ENCODE measurements at places on chromosomes 1 and 21.

DNA sequence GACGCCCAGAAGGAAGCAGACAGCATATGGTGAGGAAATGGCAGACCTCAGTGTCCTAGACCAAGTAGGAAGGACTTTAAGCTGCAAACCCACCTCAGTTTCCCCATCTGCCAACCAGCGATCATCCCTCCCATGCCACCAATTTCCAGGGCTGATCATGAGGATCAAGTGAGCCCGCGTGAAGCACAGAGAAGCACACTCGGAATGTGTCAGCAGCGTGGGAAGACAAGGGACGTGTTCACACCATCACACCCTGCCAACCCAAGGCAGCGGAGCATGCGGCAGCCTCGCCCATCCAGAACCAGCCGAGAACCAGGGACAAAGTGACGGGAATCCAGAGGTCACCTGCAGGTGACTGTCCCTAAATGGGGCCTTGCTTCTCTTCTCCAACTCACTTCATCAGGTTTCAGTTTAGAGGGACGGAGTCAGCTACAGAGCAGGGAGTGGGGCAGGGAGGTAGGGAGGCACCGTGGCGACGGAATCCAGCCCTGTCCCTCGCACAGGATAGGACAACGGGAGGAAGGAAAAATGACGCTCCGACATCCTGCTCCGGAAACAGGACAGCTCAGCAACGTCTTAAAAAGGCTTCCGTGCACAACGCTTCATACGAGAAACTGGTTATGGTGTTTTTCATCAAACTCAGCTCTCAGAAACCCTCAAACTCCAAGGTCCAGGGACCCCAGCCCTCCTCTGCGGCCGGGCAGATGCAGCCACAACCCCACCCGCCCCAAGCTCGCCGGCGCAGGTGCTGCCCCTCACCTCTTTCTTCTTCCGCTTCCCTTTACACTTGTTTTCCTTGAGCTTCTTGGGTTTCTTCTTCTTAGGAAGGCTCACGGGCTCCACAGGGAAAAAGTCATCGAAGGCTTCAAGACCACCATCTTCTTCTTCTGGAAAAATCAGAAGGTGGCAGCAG, 12.5 kb downstream of the CHD5 start:
- no peak for DNase-seq

DNA sequence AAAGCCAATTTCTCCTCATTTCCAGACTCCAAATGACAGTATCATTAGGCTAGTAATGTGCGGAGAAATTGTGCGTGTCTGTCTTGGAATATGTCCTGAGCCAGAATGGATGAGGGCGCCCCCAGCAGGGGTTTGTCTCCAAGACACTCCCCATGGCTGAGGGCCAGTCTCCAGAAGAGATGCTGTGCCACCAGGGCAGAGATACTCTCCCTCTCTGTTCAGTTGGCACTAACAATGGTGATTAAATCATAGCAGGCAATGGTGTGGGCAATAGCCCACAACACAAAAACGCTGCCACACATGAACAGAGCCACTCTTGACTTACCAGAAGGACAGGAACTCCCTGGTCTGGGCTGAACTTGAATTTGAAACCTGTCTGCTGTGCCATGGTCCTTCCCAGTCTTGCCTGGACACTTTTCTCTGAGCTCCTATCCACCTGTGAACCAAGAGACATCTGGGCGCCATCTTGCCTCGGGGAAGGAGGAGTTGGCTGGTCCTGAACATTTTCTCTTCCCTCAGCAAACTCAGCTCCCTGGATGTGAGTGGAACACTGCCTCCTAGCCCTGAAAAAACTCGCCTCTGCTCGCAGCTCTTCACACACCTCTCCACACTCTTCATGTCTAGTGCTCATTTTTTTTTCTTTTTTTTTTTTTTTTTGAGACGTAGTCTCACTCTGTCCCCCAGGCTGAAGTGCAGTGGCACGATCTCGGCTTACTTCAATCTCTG, 14.8 kb upstream of the ADGRB2 start:
- no peak for DNase-seq

- no peak for DNase-seq
Observed at GRCh38 chr1:237863234-237863633, 27.5 kb downstream of the ZP4 start.

DNA sequence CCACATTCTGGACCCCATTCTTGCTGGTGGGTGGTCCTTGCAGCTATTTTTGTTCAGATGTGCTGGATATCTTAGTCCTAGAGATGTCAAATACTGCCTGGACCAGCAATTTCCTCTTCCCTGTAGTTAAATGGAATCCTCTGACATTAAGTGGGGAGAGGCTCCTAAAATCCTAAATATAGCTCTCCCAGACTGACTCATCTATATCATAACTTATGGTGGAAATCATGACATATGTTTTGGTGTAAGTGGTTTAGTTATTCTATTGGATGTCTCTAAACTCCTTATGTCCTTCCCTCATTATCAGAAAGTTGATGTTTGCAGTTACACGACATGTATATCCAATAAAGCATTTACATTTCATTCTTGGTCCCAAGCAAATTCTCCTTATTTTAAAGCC, 73.1 kb downstream of the KCNJ6 start:
- DNase-seq = no peak

DNA sequence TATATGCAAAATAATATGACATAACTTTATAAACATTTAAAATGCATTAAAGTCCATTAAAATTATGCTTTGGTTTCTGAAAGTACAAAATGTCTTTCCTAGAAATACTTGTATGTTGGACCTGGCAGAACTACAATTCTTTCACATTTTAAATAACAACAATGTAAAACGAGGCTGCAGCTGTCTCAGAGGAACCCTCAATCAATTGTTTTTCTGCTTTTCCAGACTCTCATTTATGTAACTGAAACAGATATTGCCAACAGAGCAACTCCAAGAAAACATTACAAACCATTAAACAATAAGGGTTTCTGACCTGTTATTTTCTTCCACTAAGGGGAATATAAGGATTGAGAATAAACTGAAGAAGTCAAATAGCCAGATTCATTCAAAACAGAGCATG, 1193.4 kb downstream of the NCAM2 start:
- no peak for DNase-seq

DNA sequence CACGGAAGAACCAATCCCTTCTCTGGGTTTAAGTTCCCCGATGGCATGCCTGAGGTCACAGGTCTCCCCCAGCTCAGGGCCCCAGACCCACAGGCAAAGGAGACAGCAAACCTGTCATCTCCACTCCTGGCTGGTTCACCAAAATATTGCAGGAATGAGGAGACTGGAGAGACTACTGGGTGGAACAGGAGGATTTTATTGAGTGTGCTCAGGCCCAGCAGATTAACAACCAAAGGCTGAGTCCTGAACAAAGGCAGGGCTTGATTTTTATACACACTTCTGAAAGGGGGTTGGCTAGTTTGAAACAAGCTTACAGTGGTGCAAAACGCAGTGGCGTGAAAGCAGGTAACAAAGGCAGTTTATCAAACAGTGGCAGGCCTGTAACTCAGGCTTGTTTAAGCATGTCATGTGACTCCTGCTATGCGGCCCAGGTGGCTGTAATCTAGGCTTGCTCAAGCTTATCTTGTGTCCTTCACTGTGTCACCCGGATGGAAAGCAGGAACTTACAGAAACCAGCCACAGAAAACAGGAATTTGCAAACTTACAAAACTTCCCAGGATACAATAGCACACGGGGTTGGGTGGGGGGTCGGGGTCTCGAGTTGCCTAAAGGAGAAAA, 27.4 kb upstream of the KCNJ15 start:
- no peak for DNase-seq

DNA sequence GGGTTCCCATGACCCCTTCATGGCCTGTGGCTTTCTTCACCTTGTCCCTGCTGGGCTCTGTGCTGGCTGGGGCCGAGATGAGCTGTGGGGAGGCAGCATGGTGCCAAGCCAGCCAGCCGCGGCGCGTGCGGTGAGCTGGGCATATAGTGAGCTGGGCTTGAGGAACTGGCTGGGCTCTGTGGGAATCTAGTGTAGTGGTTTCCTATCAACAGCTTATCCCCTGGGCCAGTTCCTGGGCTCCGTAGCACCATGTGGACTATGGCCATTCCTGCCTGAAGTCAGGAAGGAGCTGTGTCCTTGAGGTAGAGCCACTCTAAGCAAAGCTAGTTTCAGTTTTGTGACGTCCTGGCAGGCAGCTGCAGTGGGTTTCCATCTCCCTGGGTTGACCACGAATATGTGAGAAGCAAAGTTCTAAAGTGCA, 1.8 kb downstream of the NCMAP start:
- no peak for DNase-seq

DNA sequence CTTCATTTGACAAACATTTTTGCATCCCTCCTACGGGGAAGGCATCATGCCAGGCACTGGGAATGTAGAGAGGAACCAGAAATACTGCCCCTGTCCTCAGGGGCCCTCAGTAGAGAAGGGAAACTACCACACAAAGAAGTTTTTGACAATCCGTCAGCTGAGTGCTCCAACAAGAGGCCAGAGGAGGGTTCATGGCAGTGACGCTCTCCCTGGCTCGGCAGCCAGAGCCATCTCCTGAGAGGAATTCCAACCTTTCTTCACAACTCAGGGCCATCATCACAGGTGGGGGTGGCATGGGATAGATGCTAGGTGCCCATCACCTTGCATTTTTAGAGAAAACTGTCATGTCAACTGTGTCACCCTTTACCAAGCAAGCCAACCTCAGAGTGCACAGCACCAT, 154.1 kb downstream of the HIVEP3 start:
- DNase-seq = no peak

DNA sequence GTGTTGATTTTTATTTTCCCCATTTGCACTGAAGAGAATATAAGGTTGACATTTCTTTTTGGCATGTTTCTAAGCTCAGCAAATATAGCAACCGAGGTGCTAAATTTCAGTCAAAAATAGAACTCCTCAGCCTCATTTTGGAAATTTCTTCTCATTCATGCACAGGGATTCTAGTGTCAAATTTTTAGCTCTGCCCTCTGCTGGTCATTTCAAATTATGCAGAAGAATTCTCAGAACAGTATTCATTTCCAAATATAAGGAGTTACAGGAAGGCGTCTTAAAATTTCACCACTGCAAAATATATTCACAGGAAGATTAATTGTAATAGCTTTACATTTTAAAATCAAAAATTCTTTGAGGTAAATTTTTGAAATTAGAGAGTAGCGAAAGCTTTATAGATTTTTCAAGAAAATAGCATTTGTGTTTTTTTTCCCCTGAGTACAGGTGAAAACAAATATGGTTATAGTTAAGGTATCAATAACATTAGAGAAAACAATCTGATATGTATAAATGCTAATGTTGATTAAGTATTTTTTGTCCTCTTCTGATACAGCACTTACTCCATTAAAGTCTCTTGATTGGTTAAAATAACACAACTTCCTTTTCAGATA, 57.9 kb downstream of the FMN2 start:
- no peak for DNase-seq

GRCh38 chr21:46294647-46295176, 8.6 kb downstream of the YBEY start:
- no peak for DNase-seq

DNA sequence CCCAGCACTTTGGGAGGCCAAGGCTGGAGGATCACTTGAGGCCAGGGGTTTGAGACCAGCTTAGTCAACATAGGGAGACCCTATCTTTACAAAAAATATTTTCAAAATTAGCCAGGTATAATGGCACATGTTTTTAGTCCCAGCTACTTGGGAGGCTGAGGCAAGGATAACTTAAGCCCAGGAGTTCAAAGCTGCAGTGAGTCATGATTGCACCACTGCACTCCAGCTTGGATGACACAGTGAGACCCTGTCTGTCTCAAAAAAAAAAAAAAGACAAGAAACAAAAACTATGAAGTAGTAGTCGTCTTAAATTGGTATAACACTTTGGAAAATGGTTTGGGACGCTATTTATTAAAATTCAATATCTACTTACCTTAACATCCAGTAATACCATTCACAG, 7.7 kb downstream of the AIM2 start:
- DNase-seq = no peak

DNA sequence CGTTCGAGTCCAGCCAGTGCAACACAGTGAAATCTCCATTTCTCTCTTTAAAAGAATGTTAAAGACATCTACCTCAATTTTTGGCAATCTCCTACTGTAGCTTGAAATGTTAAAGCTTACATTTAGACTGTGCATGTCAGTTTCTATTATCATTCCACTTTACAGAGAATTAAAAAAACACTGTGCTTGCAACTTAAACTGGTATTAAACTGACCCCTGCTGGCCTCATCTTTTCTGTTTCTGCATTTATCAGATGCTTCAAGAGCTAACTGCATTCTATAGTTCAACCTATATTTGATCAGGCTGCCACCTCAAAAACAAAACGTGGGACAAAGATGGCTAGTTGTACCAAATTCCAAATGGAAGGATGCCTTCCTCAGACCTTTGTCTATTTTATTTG, 226.5 kb downstream of the SMYD3 start:
- DNase-seq = no peak

GRCh38 chr1:116503546-116504307, 67.1 kb downstream of the CD58 start:
- DNase-seq = no peak

DNA sequence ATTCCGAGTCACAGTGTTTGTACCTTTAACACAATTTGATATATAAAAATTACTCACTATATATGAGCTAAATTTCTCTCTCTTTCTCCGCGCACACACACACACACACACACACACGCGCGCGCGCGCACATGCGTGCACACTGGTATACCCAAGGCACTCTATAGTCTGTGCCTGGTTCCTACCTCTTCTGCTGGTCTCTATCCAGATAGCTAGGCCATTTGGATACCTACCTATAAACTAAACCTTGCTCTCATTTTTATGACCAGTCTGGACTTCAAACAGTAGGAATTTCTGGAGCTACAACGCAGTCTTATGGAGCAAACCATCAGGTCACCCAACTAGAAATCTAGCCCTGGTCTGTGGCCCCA, 97.1 kb upstream of the MAGI3 start:
- DNase-seq = no peak

DNA sequence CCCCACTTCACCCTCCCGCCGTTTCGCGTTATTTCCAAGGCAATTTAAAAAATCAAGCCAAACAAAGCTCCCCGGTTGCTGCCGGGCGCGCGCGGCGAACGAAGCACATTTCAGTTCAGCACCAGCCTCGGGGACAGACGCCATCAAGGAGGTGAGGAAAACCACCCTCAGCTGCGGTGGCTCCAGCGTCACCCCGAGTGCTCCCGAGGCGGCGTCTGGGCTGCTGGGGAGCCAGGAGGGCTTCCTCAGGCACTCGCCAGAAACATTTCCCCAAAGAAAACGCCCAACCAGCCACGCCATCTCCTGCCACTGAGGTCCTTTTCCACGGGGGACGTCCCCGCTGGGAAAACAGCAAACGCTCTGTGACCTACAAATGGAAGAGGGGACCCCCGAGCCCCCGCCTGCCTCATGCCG, 623 bp downstream of the GNG4 start:
- DNase-seq = peak; percentile 26

Data from stimulated activated CD4-positive, alpha-beta T cell treated with anti-CD3 and anti-CD28 coated beads, Interleukin-2, amount 100 ng/mL, for 4 hours (primary cell).